ENCODE measurements at places on chromosomes 7 and 10. TPM values are rescaled to one million over a fixed set of nuclear protein-coding genes. Genes with fewer than 3 reads are reported as not detected.

ACBD7 gene
- total RNA-seq, result 1.7 TPM

TBX20 gene
- 1.5 TPM for total RNA-seq

RTKN2 gene
- 7.3 TPM for total RNA-seq

WDR86 gene
- not detected for total RNA-seq

LIPF gene
- not detected for total RNA-seq

TMEM130 gene
- total RNA-seq, result 2.5 TPM

TAS2R41 gene
- not detected for total RNA-seq

GLI3 gene
- 4.9 TPM for total RNA-seq

ACTL6B gene
- total RNA-seq, result not detected

KCNH2 gene
- 0.58 TPM for total RNA-seq

ASB4 gene
- not detected for total RNA-seq

ADAM12 gene
- total RNA-seq, result 1.3 TPM

EPC1 gene
- total RNA-seq, result 8.2 TPM

GSDME gene
- 19.8 TPM for total RNA-seq

AGR3 gene
- not detected for total RNA-seq

PDE6C gene
- not detected for total RNA-seq

THSD7A gene
- total RNA-seq, result 0.41 TPM

ELAPOR2 gene
- 9.5 TPM for total RNA-seq

MALSU1 gene
- total RNA-seq, result 158 TPM

GPR15LG gene
- total RNA-seq, result not detected

TRIL gene
- total RNA-seq, result not detected

SH3PXD2A gene
- 1.2 TPM for total RNA-seq

Measured in H4 (cell line).